Adrenal gland (tissue), 19 donors: ENCODE measurements at places on chromosomes 7 and 10. TPM values are rescaled to one million over a fixed set of nuclear protein-coding genes. Genes with fewer than 3 reads are reported as not detected.

Gene LLCFC1
- total RNA-seq, result not detected

Gene IGF2BP3
- total RNA-seq, result 0.14 TPM

Gene SPDYE2B
- total RNA-seq, result not detected

Gene ADAMTS14
- total RNA-seq, result not detected

Gene MCMBP
- 44.1 TPM for total RNA-seq

Gene KIF11
- total RNA-seq, result 3.2 TPM

DNA sequence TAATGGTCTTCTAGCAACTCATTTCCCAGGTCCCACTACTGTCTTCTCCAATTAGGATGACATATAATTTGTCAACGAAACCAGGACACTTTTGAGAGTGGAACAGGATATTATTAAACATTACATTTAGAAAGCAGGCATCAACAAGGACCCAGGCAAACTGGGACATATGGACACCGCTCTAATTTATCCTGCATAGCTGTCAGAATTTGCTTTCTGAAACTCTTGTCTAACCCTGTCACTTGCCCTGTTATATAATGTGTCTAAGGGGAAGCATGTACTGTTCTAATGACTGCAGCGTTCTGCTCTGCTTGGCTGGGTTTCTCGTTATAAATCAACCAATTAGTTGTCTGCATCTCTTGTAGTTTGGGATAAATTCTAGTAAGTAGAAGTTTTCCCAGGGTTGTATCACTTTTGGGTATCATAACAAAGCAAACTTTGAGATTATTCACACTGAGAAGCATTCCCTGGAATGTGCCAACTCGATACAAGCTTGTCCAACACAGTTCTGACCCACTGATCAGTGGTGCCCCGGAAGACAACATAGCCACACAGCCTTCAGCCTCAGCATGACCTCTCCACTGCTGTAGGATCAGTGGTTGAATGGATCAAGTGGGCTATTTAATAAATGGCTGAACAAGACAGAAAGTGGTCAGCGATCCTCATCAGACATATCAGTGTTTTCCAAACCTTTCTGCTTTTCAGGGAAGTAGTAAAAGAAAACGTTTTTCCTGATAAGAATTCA, 228.1 kb downstream of the KIF20B start:
- DNase-seq, result no peak
- no peaks in the 10 kb centered on the region for H3K27me3 ChIP-seq
- H3K4me1 ChIP-seq, result no peaks in the 10 kb centered on the region
- no peak overlapping the region for H3K27ac ChIP-seq
- H3K36me3 ChIP-seq, result no peaks in the 10 kb centered on the region

GRCh38 chr10:10438335-10439100, 579.2 kb upstream of the CELF2 start:
- no peaks in the 10 kb centered on the region for H3K36me3 ChIP-seq
- no peak for DNase-seq
- H3K4me1 ChIP-seq, result no peaks in the 10 kb centered on the region
- no peak overlapping the region for H3K4me3 ChIP-seq
- H3K27me3 ChIP-seq, result no peaks in the 10 kb centered on the region

DNA sequence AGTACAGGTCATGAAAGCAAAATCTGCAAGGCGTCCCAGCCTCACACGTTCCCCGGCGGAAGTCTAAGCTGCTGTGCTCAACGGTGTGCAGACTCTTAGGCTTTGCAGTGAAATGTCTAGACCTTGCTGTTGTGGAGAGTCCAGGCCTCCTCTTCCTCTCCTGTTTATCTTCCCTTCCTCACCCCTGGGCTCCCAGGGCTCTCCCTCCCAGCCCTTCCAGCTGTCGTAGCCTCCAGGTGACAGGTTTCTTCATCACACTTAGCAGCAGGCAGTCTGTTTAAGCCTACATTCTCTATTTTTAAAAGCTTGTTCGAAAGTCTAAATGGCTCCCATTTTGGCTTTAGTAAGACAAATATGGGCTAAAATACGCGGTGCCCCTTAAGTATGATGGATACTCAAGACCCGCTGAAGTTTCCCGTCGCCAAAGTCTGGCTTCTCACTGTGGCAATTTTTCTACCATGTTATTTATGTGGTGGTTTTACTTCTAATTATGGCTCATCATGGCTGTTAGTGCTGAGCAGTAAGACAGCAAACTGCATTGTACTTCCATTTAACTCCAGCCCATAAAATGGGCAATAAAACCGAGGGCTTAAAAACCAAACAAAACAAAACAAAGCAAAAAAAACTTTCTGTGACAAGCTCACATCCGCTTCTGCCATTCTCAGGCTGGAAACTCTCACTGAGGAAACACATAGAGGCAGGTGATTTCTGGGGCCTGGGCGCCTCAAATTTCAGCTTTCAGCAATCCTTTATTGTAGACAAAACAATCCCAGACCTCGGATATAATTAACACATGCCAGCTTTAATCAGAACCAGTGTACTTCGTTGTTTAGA, 243.2 kb downstream of the SNX10 start:
- H3K27ac ChIP-seq, result no peak overlapping the region
- H3K27me3 ChIP-seq, result peaks cover 24% of the 10 kb centered on the region
- H3K36me3 ChIP-seq, result no peaks in the 10 kb centered on the region
- no peak overlapping the region for H3K4me3 ChIP-seq
- DNase-seq, result no peak

DNA sequence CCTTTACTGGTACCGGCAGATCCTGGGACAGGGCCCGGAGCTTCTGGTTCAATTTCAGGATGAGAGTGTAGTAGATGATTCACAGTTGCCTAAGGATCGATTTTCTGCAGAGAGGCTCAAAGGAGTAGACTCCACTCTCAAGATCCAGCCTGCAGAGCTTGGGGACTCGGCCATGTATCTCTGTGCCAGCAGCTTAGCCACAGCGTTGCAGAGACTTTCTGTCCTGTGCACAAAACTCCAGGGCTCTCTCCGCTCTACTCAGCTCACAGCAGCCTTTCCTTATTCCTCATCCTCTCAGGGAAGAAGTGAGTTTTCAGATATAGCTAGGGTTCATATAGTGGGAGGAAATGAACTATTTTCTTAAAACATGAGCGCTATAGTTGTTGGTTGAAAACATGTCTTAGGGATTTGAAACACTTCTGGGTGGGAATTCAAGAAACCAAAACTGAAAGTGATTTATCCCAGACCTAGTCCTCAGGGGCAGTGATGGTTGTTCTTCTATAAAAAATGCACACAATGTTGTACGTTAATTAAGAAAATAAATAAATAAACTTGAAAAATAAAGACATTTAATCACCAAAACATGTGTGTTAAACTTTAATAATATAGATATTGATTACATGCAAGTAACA, 150.2 kb upstream of the PRSS58 start:
- no peak overlapping the region for H3K27ac ChIP-seq
- no peak for DNase-seq
- no peak overlapping the region for H3K4me3 ChIP-seq
- H3K4me1 ChIP-seq, result no peaks in the 10 kb centered on the region
- H3K36me3 ChIP-seq, result no peaks in the 10 kb centered on the region

- no peak overlapping the region for H3K27ac ChIP-seq
- no peak for DNase-seq
- H3K4me3 ChIP-seq, result no peak overlapping the region
Observed at GRCh38 chr10:3813986-3814837, 29.2 kb upstream of the KLF6 start.

DNA sequence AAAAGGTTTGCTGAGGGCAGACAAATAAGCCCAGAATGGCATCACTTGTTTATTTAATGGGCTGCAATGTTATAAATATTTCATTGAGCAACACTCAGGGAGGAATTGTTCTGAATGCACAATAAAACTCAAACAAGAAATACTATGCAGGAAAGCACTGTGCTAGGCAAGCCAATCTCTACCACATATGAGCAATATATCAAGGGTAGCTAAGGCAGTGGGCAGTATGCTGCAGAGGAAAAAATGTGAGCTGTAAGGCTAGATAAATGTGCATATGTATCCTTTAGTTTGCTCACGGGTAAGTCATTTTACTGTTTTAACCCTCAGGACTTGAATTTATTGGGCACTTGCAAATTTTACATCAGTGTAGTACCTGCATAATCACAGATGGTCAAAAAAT, 349.6 kb downstream of the CDC14C start:
- no peak for DNase-seq
- H3K36me3 ChIP-seq, result no peaks in the 10 kb centered on the region
- no peaks in the 10 kb centered on the region for H3K27me3 ChIP-seq

DNA sequence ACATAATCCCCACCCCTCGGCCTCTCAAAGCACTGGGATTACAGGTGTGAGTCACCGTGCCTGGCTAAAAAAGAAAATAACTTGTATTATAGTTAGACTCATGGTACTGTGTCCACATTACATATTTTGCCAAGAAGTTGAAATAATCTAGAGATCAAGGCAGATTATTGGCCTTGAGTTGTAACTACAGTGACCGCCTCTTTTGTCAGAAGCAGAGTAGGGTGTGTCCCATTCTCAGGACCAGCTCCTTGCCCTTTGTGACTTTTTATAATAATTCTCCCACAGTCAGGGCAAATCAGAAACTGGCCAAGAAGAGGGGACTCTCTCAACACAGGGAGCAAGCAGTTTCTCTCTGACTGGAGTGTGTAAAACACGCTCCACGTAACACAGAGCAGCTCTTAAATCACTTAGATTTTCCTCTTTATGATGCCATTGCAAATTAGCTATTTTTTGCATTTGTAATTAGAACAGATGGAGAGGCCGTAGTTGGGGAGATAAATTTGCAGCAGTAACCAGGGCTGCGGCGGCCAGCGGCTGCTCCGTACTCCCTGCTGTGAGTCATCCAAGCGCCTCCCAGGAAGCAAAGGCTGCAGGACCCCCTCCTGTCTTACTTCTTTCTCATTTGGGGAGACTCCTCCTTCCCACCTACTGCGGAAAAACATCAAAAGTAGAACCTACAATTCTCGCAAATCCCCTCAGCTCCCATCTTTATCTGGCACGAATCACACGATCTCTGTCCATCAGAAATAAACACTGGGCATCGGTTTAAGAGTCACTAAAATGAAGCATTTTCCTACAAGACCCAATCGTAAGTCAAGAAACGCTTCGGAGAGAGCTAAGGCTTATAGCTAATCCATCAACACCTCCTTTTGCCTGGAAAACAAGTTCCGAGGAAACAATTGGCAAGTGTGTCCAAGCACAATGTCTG, 32.1 kb upstream of the MSRB2 start:
- no peaks in the 10 kb centered on the region for H3K4me1 ChIP-seq
- no peak for DNase-seq
- H3K27ac ChIP-seq, result no peak overlapping the region
- H3K27me3 ChIP-seq, result no peaks in the 10 kb centered on the region

- no peaks in the 10 kb centered on the region for H3K36me3 ChIP-seq
- no peaks in the 10 kb centered on the region for H3K4me1 ChIP-seq
- no peaks in the 10 kb centered on the region for H3K27me3 ChIP-seq
- H3K4me3 ChIP-seq, result no peak overlapping the region
Observed at GRCh38 chr10:62899311-62899710, 83.1 kb upstream of the EGR2 start.

- no peak overlapping the region for H3K27ac ChIP-seq
- no peaks in the 10 kb centered on the region for H3K27me3 ChIP-seq
- H3K4me1 ChIP-seq, result no peaks in the 10 kb centered on the region
- no peak for DNase-seq
- H3K4me3 ChIP-seq, result no peak overlapping the region
Observed at GRCh38 chr7:26588511-26588910, 275.9 kb downstream of the SKAP2 start.

- H3K4me3 ChIP-seq, result no peak overlapping the region
- H3K4me1 ChIP-seq, result peaks cover 12% of the 10 kb centered on the region
- no peaks in the 10 kb centered on the region for H3K36me3 ChIP-seq
- no peaks in the 10 kb centered on the region for H3K27me3 ChIP-seq
- no peak for DNase-seq
Observed at GRCh38 chr10:62019013-62019684, 117.7 kb downstream of the ARID5B start.

GRCh38 chr7:38630720-38631673, at the start of gene AMPH:
TSS of gene AMPH (minus strand) at chr7:38631373. CDS start at chr7:38631351, 22 bp downstream.
- peak; percentile 25 for DNase-seq
- H3K4me3 ChIP-seq, result no peak within 1 kb of the TSS
